HCT116 (cell line): ENCODE measurements at places on chromosomes 5 and 9. TPM values are rescaled to one million over a fixed set of nuclear protein-coding genes. Genes with fewer than 3 reads are reported as not detected.

DNA sequence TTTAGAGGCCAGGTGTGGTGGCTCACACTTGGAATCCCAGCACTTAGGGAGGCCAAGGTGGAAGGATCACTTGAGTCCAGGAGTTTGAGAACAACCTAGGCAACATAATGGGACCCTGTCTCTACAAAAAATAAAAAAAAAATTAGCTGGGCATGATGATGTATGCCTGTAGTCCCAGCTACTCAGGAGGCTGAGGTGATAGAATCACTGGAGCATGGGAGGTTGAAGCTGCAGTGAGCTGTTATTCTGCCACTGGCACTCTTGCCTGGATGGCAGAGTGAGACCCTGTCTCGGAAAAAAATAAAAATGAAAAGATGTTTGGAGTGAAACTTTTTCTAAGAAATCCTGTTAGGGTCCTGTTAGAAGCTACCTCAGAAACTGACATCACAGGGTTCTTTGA is 24.2 kb downstream of the OCLN start:
- DNase-seq: no peak

Gene OR1L6
- total RNA-seq: not detected

DNA sequence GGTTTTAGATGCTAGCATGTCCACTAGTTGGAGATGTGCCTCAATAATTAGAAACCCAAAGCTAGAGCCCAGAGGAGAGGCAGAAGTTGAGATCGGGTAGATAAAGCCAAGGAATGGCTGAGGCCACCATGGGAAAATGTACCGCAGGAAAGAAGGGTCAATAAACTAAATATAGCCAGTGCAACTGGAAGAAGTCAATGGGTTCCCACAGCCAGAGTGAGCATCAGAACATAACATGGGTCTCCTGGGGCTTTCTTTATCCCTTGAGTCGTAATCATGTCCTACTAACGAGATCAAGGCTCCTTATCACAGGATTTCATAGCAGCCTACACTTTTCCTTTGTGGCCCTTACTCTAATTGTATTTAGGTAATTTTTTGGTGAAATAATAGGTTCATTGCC is 61.7 kb downstream of the FRMD3 start:
- no peak for DNase-seq

Gene RUSC2
- 11.6 TPM for total RNA-seq

Gene GFI1B
- total RNA-seq: 0.20 TPM

DNA sequence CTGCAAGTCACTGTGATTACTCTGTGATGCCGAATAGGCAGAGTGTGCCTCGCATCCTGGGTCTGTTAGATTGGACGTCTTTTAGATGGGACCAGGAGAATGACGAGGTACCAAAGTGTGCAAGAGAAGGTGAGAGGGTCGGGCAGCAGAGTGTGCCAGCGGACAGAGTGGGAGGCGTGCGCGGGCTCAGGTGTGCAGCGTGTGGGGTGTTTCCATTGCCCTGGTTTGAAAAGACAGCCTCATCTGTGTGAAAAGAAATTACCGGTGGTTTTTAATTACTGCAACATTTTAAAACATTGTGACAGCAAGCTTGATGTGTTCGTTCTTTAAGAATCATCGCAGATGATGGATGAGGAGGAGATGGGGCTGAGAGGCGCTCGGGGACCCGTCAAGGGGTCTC is 4.2 kb upstream of the FAM163B start:
- DNase-seq: no peak

- DNase-seq: peak; percentile 73
Measured at GRCh38 chr9:129406278-129407225, 214.3 kb downstream of the C9orf50 start.

Gene PDZD2
- 0.37 TPM for total RNA-seq

- no peak for DNase-seq
Measured at GRCh38 chr5:124089578-124089977, 577.6 kb downstream of the CSNK1G3 start.

DNA sequence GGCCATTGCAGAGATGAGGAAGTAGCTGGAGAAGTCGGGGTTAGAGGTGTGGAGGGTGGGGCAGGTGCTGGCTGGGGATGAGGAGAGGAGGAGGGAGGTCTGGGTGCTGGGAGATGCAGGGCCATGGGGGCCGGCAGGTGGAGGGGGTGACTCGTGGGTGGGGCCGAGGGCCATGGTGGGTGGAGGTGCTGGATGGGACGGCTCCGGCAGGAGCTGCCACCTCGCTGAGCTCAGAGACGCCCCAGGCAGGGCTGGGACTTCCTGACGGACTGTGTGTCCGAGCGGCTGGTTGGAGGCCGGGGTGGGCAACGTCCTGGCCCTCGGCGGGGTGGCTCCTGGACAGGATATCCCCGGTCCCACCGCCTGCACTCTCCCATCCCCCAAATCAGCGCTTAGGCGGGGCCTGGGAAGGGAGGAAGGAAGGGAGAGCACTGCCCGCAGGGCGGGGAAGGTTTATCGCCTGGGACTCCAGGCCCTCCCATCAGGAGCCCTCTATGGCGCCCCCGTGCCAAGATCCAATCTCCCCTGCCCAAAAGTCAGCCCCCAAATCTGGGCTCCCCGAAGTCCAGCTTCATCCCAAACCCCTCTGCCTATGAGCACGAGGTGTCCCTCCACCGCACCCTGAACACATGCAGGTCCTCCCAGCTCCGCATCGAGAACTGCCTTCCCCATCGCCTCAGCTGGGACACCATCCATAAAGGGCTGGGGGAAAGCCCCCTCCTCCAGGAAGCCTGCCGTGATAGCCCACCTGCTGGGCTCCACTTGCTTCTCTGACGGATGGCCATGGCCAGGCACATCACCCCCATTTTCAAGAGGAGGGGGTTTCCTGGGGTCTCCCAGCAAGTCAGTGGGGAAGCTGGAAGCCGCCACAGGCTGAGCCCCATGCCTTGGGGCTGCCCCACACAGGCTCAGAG is 58.3 kb upstream of the NOTCH1 start:
- DNase-seq: no peak

Gene ZBTB34
- 5.6 TPM for total RNA-seq

DNA sequence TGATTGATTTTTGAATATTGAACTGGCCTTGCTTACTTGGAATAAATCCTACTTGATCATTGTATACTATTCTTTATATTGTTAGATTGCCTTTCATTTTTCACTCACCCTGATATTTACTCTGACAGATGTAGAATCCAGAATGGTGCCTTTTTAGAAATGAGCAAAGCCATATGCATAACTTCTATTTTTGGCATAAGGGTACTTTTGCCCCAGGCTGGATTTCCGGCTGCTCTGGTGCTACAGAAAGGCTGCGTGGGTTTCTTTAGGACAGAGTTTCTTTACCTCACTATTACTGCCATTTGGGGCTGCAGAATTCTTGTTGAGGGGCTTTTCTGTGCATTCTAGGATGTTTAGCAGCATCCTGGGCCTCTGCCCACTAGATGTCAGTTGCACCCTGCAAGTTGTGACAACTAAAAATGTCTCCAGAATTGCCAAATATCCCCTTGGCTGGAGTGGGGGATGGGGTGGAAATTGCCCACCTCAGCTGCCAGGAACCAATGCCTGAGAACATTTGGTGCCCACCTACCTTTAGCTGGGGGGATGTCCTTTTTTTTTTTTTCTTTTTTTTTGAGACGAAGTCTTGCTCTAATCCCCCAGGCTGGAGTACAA is 50.1 kb downstream of the SLC36A1 start:
- DNase-seq: no peak

Gene PCA3
- not detected for total RNA-seq

DNA sequence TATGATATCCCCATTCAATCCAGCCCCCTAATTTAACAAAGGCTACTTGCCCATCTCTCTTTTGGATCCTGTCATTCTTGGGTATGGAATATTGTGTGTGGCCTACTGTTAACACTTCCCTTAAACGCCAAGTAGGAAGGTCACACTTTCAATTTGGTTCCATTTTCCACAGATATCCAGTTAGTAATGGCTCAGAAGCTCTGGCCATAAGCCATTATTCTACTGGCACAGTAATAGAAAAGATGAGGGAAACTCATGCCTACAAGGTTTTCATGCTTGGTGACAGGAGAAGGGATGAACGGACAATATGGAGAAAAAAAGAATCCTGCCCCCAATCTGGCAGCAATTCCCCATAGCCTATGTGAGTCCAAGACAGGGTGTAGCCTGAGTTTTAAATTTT is 227.6 kb downstream of the CRB2 start:
- DNase-seq: no peak

DNA sequence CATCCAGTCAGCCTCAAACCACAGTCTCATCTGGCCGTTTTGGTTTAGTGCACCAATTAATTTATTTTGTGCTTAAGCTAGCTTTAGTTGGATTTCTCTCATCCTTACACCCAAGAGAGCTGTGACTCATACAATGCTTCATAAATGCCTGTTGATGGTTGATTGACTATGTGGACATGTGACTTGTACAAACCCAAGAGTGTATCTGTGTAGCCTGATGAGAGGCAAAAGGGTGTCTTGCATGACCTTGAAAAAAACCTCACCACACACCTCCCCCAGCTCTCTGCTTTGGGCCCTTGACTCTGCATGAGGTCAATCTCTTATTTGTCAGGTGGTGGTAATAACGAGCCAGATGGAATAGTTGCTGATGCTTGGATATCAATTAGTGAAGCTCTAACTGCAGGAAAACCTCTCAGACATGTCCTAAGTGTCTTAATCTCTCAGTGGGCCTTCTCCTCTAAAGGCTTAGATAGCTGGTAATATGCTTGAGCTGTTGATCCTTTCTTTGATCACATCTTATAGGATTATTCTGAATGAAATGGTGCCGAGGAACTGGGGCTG is 10.6 kb upstream of the GLRA1 start:
- no peak for DNase-seq

Gene IL9
- total RNA-seq: not detected

- no peak for DNase-seq
Measured at GRCh38 chr5:90845723-90846554, 287.3 kb downstream of the ADGRV1 start.
